ENCODE measurements at places on chromosomes 4 and X. TPM values are rescaled to one million over a fixed set of nuclear protein-coding genes. Genes with fewer than 3 reads are reported as not detected.

- DNase-seq = no peak
Measured at GRCh38 chrX:13689741-13690211, 848 bp downstream of the RAB9A start.

- DNase-seq = no peak
Measured at GRCh38 chr4:58456727-58457384, 1346.7 kb upstream of the IGFBP7 start.

DNA sequence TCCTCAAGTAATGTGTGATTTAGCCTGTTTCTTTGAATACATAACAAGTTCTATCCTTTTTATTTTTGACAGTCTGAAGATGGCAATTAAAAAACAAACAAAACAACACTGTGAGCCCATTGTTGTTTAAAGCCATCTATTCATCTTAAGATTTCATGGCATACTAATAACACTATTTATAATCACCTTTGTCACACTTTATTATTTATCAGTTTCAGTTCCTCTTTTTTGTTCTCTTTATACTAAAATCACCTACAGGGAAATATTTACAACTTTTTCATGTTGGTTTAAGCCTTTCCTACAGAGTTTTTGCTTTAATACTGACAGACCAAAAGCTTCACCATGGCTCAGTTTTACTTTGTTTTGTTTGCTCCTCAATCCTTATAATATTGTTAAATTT is 247.4 kb upstream of the CTSO start:
- no peak for DNase-seq

The XIAP gene
- total RNA-seq = 48.0 TPM

The NXF2 gene
- not detected for total RNA-seq
